ENCODE measurements at places on chromosomes 6 and 20. TPM values are rescaled to one million over a fixed set of nuclear protein-coding genes. Genes with fewer than 3 reads are reported as not detected.

TSHZ2 gene
- total RNA-seq = 30.4 TPM

PRSS16 gene
- 1.2 TPM for total RNA-seq

DNA sequence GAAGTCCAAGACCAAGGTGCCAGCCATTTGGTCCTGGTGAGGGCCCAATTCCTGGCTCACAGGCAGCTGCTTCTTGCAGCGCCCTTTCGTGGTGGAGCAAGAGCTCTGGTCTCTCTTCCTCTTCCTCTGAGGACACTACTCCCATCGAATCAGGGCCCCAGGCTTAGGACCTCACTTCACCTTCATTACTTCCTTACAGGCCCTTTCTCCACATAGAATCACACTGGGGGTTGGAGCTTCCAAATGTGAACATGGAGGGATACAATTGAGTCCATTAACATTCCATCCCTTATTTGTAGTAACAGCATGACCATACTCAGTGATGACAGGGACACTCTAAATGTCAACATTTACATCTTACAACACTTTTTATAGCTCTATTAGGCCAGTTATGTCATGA is 2.3 kb downstream of the RAMACL start:
- no peak for DNase-seq

GRCh38 chr6:81126150-81126549 is 626.3 kb downstream of the TENT5A start:
- no peak for DNase-seq

DNA sequence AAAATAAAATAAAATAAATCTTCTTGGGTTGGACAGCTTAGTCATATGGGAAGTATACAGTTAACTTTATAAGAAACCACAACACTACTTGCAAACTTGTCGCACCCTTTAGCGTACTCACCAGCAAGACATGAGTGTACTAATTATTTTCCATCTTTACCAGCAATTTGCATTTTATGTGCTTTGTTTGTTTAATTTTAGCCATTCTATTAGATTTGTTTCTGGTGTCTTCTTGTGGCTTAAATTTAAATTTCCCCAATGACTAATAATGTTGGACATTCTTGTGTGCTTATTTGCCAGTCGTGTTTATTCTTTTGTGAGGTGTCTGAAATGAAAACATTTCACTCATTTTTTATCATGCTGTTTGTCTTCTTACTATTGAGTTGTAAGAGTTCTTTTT is 1172.2 kb upstream of the CITED2 start:
- no peak for DNase-seq

GRCh38 chr6:63759605-63760105 is 124.1 kb downstream of the PHF3 start:
- no peak for DNase-seq

EYA4 gene
- 18.7 TPM for total RNA-seq

- DNase-seq = no peak
Observed at GRCh38 chr6:116313101-116313776, 33.5 kb upstream of the TSPYL1 start.

- DNase-seq = no peak
Observed at GRCh38 chr20:59182401-59183044, 18.9 kb downstream of the ZNF831 start.

NHSL1 gene
- 23.1 TPM for total RNA-seq

- DNase-seq = no peak
Observed at GRCh38 chr6:137536104-137536773, 42.0 kb upstream of the OLIG3 start.

FOXA2 gene
- total RNA-seq = not detected

MTHFD1L gene
- total RNA-seq = 2.7 TPM

Measured in vagina (tissue), 2 donors.